ENCODE measurements at places on chromosomes 7 and 10.

DNA sequence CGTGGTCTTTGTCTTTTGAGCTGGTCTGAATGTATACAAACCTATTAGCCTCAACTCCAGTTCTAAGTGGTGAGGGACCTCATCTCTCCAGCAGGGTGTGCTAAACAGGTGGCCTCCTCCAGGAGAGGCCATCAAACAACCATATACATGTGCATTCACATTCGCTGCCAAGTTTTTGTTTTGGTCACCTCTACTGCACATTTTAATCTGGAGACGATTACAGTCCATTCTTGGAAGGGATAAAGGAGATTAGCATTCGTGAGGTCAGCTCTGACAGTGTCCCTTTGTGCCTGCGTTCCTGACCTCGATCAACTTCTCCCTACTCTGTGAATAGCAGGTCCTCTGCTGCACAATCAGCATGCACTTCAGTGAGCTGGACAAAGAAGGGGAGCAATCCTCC lies 60.8 kb downstream of the RHOBTB1 start:
- DNase-seq: no peak

DNA sequence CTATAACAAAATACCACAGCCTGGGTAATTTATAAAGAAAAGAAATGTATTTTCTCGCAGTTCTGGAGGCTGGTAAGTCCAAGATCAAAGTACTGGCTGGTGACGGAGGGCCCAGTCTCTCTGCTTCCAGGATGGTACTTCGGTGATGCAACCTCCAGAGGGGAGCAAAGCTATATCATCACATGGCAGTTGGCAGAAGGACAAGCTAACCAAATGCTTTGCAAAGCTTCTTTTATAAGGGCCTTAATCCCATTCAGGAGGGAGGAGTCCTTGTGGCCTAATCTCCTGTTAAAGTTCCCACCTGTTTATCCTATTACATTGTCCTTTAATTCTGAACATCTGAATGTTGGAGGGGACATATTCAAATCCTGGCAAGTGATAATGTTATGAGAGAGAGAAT lies 134.1 kb upstream of the SP4 start:
- no peak for DNase-seq

DNA sequence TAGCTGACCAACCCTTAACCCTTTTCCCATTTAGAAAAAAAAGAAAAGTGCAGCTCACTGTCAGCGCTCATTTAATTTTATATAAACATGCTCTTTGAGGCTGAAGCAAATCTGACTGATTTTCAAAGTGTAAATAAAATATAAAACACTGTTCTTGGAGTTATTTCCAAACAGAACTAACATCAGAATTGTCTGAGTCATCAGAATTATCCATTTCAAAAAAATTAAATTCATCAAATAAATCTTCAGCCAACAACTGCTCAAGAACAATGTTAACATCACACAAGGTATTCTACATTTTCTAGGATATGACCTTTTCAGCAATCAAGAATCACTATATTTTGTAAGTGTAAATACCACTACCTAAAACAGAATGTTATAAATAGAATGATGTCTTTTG lies 93.6 kb downstream of the MAGI2 start:
- no peak for DNase-seq

DNA sequence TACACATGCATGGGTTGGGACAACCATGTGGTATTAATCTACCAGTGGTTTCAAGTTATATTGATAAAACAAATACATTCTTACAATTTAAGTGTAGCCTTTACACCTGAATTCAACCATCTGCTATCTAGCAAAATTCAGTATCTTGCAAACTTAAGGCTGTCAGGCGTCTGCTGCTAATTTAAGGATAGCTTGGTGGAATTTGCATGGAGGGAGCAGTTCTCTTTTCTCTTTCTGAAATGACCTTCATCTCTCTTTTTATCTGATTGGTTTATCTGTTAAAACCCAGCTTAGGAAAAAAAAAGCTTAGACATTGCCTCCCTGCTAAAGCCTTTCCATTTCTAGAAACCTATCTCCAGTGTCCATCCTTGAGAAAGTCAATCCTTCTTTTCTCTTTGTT lies 102.3 kb downstream of the ZEB1 start:
- no peak for DNase-seq
